Activated CD8-positive, alpha-beta memory T cell treated with anti-CD3 and anti-CD28 coated beads, Interleukin-2, amount 10 ng/mL, durations not matched to agents 7 days and 5 days (primary cell): ENCODE measurements at places on chromosomes 6 and 20. TPM values are rescaled to one million over a fixed set of nuclear protein-coding genes. Genes with fewer than 3 reads are reported as not detected.

- H3K27ac ChIP-seq, result no peak overlapping the region
- H3K4me3 ChIP-seq, result no peak overlapping the region
- H3K4me1 ChIP-seq, result peaks cover 45% of the 10 kb centered on the region
- peaks cover 30% of the 10 kb centered on the region for H3K36me3 ChIP-seq
These were observed 116.0 kb upstream of the SUPT3H start for GRCh38 chr6:45493761-45494160.

GRCh38 chr6:32149932-32150870, 1.5 kb downstream of the PRRT1 start:
- peaks cover 63% of the 10 kb centered on the region for H3K27me3 ChIP-seq
- H3K4me1 ChIP-seq, result peaks cover 25% of the 10 kb centered on the region
- H3K4me3 ChIP-seq, result no peak overlapping the region
- H3K27ac ChIP-seq, result no peak overlapping the region
- H3K36me3 ChIP-seq, result no peaks in the 10 kb centered on the region

Gene ID1
- not detected for total RNA-seq

Gene SCP2D1
- total RNA-seq, result not detected

Gene TMEM200A
- 3.0 TPM for total RNA-seq
